ENCODE measurements at places on chromosomes 6 and 20.

GRCh38 chr20:9555781-9556180 lies 41.4 kb downstream of the LAMP5 start:
- no peak for DNase-seq

GRCh38 chr6:43469947-43470346 lies 7.4 kb upstream of the TJAP1 start:
- DNase-seq = no peak

- DNase-seq = no peak
These were observed 37.0 kb downstream of the DLL1 start for GRCh38 chr6:170253910-170254269.

DNA sequence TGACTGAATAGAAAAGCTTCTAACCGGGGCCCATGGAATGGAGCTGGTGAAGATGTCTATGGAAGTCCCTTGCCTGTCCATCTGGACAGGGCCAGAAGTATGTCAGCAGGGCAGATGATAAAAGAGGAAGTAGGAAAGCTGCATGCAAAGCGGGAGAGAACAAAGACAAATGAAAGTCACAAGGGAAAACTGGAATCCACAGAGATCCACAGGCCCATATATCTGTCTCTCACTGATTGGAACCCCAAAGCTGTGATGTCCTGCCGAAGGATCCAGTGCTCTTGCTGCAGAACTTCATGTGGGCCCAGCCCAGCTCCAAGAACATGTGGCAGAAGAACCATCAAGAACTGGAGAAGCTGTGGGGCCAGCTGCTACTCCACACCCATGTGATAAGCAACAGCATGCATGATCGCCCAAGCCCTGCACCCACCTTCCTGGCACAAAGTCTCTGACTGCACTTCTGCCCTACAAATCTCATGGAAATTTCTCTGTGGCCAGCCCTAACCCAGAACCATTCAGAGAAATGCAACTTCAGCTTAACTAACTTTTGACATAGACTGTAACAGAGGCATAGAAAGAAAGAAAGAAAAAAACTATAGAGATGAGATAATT lies 716.0 kb downstream of the KIF16B start:
- DNase-seq = no peak

DNA sequence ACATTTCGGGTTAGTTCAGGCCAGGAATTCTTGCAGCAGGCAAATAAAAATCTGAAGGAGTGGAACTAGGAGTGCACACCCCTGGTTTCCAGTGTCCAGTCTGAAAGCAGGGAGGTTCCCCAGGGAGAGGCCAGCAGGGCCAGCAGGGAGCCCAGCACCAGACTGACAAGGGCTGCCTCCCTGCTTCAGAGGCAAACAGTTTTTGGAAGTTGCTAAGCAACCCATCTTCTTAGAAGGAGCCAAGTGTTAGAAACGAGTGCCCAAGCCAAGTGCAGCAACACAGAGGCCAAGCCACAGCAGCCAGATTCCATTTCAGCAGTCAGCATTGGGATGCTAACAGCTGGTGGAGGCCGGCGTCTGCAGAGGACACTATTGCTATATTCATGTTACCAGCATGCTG lies 179.1 kb downstream of the SYNDIG1 start:
- no peak for DNase-seq

- no peak for DNase-seq
These were observed 1.8 kb downstream of the ENTPD6 start for GRCh38 chr20:25197183-25197869.
